AG09319 (cell line): ENCODE measurements at places on chromosomes 16 and 17.

- no peak for DNase-seq
Observed at GRCh38 chr17:53924530-53925455, 102.1 kb downstream of the KIF2B start.

DNA sequence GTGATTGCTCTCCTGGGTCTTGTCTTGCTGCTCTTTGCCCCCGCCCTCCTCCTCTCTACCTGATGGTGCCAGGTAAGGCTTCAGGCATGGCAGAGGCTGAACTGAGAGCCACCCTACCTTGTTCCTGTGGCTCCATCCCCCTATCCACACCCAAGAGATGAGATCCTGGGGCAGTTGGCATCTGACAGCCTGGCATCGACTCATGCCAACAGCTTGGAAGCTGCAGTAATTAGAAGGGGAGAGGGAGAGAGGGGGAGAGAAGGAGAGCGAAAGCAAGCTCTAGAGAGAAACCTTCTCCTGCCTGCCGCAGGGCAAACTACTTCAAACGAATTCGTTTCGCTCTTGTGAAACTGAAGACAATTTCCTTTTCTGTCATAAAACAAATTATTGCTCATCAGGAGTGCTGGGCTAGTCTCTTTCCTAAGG is 13.8 kb upstream of the SP6 start:
- no peak for DNase-seq

GRCh38 chr16:85569615-85570212 is 43.4 kb upstream of the GSE1 start:
- DNase-seq: no peak

GRCh38 chr16:74718741-74719610 is 18.3 kb upstream of the MLKL start:
- no peak for DNase-seq

- DNase-seq: no peak
Observed at GRCh38 chr17:38735161-38735997, 5.2 kb downstream of the CISD3 start.

DNA sequence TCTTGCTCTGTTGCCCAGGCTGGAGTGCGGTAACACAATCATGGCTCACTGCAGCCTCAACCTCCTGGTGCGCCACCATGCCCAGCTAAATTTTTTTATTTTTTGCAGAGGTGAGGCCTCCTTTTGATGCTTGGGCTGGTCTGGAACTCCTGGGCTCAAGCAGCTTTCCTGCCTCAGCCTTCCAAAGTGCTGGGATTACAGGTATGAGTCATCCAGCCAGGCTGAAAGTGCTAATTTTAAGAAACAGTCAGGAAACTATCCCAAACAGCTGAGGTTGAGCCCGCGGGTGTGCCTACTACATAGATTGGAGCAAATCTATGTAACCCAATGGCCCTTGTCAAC is 738 bp upstream of the XPO6 start:
- no peak for DNase-seq

- DNase-seq: no peak
Observed at GRCh38 chr16:3566990-3567389, 10.2 kb downstream of the NLRC3 start.

DNA sequence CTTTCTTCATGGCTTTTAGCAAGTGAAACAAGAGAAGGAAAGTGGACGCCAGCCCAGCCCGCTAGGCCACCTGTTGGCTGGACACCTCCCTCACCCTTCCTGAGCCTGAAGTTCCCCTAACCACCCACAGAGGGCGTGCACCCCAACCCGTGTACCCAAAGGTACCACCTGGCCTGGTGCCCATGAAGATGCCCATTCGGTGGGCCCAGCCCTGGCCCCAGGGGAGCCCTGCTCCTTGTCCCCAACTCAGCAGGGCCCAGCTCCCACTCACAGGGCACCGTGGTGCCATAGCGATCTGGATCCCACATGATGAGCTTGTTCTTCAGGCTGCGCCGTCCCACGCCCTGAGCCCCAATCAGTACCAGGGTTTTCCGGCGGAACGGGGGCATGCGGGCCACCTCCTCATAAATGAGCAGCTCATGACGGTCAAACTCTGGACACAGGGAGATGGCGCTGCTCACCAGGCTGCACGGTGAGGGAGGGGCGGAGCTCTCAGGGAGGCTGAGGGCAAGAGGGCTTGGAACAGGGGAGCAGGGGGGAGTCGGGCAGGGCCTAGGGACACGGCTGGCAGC is 26.8 kb downstream of the MPP2 start:
- no peak for DNase-seq

GRCh38 chr16:56683424-56684172 is 1.3 kb downstream of the MT1X start:
- no peak for DNase-seq

GRCh38 chr17:78114831-78115723 is 13.5 kb downstream of the TMC6 start:
- DNase-seq: no peak

GRCh38 chr17:43767053-43767712 is 8.6 kb upstream of the SOST start:
- no peak for DNase-seq

- no peak for DNase-seq
Observed at GRCh38 chr16:60459463-60459862, 1576.8 kb downstream of the CDH8 start.

- no peak for DNase-seq
Observed at GRCh38 chr16:30376461-30376902, 1.9 kb downstream of the MYL11 start.

DNA sequence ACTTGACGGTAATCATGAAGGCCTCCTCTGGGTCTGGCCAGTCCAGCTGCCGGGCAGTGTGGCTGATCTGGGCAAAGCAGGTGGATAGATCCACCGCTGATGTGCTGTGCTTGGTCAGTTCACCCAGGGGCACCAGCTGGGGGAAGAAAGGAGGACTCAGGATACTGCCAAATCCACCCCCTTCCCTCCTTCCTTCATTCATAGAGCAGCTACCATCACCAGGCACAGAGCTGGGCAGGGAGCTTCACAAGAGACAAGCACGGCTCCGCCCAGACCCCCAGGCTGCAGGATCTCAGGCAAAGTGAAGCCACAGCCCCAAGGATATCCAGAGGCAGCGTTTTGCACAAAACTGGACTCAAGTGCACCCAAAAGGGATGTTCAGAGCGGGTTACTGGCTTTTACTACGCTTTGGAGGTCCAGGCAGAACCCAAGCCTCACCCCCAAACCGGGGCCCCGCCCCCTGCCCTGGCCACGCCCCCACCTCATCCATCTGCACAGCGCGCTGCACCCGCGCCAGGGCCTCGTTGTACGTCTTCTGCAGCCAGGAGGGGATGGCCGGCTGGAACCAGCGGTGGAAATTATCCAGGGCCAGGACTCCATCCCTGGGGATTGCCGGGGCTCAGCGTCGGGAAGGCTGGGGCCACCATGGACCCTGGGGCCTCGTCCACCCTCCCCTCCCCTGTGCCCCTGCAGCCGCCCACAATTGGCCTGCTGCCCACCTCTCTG is 9.1 kb downstream of the UNC13D start:
- DNase-seq: no peak

DNA sequence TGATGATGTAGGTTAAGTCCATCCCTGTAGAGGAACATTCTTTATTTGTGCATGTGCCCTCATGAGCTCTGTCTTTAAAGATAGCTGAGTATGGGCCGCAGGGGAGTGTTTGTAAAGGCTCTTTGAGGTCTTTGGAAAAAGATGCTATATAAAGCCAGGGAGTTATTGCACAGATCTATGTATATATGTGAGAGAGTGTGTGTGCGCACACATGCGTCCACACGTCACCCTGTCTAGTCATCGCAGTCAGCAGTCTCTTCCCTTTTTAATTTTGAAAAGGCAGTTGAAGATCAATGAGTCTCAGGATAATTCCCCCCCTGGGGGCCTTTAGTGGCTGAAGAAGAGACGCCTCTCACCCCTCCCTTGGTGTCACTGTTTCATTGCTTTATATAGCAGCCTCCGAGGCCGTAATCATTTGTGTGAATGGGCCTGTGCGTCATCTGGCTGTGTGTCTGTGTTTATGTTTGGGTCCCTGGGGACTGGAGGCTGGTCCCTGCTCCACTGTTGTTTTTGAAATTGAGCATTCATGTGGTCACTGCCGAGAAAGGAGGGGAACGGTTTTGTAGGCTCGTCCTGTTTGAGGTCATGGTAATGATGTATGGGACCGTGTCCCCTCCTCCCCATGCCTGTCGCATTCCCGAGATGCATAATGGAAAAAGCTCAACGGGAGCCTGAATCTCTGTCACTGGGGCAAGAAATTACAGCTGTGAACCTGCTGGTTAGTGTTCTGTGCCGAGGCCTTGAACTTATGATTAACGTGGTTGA is 143.9 kb downstream of the SNX29 start:
- no peak for DNase-seq

DNA sequence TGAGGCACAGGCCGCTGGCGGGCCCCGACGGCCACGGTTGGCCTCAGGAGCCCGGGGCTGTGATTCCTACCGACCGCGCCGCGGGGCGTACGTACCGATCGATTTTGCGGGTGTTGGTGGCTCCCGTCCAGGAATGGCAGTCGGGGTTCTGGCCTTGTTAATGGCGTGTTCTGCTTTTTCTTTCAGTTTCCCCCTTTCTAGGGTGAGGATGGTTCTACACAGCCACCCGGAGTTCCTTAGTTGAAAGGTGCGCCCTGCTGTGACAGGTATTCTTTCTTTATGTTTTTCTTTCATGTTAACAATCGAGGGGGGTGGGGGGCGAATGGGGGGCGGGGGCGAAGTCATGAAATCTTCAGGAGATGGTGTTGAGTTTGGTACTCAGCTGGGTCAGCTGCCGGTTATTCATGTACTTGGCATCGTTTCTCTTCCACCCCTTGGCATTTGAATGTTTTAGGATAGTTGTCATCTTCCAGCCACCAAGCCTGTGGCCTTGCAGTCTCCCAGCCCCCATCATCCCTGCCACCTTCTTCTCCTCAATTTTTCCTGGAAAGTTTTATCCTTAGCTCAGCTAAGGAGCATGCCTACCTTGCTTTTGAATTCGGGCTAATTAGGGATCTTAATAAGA is 802 bp downstream of the CYLD start:
- DNase-seq: no peak

DNA sequence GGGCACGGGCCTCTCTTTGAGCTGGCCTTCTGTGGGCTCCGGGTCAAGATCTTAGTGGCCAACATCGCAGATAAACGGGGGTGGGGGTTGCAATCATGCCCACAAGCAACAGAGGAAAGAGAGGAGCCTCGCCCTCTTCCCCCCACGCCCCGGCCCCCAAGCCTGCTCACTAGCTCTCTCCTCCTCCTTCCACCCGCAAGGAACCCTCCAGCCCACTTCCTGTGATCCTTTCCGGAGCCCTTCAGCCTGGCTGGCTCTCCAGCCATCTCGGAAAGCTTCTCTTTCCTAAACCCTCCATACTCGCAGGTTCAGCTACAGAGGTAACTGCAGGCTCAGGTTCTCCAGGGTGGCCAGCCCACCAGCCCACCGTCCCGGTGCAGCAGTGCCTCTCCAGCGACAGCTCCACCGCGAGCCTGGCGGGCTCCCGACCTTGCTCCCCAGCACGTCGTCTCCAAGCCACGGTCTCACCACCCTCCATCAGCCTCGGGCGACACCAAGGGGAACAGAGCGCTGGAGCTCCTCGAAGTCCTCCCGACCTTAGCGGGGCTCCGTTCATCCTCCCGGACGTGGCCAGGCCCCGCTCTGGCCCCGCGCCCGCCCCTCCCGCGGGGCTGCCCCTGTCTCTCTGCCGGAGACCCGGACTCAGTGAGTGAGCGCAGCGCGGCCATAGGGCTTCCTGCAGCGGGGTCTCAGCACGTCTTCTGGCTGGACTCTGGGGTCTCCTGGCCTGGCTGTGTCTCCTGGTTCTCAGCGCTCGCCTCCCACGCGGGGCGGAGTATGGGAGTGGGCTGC is 12.9 kb upstream of the ODF4 start:
- no peak for DNase-seq

GRCh38 chr17:76419576-76420260 is 33.2 kb downstream of the UBE2O start:
- DNase-seq: no peak

DNA sequence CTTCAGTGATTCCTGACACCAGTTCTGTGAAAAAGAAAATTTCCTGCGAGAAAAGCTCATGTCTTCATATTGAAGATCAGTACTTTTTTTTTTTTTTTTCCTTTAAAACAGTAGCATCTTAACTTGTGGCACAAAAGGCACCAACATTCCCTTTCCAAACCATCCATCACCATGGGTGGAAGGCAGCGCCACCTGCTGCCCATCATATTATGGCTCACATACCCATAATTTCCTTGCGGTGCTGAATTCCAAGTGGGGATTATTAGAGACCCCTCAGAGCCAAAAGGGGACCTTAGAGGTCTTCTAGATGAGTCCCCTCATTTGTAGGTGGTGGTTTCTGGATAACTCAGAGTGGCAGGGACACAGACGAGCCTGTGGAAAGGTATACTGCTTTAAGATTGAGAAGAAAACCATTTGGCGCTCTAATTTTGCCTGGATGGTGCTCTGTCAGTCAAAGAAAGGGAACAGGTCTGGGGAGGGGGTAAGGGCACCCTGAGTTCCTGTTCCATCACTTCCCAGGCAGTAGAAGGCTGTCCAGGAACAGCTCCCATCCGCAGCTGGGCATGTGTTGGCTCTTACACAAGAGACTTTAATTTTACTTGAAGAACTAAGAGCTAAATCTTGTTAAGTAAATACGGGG is 7.9 kb upstream of the SOST start:
- DNase-seq: no peak

DNA sequence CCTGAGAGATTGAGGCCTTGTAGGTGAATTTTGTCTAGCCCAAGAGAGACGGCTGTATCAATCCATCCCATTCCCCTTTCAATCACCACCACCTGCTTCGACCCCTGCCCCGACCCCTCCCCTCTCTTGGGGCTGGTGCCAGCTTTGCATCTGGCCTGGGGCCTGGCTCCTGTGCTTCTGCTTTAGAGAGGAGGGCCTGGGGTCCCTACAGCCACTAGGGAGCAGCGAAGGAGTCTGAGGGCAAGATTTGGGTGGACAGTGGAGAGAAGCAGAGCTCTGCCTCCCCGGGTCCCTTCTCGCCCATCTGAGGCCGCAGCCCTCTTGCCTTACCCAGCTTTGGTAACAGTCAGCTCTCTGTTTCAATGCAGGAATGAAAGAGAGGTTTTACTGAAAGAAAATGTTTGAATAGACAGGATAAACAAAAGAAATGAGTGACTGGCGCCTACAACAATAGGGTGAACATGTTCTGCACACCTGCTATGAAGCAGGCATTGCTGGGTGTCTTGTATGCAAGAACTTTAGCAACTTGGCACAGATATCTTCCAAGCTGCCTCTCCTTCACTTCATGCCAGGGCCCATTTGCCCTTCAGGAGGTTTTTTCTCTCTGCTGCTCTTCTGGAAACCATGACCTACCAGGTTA is 57.4 kb downstream of the SLC47A1 start:
- DNase-seq: no peak

DNA sequence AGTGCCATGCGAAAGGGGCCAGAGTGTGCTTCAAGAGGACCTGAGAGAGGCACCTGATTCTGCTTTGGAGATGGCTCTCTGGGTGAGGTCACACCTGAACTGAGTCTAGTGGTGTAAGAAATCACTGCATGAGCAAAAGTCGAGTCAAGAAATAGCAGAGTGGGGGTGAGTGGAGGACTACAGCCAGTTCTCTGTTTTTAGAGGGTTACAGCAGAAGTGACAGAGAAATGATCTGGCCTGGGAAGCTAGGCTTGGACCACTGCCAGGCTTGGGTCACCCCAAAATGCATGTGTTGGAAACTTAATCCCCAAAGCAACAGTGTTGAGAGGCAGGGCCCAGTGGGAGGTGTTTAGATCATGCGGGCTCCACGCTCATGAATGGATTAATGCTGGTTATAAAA is 312.0 kb downstream of the CBLN1 start:
- no peak for DNase-seq
